ENCODE measurements at places on chromosomes 11 and 22.

DNA sequence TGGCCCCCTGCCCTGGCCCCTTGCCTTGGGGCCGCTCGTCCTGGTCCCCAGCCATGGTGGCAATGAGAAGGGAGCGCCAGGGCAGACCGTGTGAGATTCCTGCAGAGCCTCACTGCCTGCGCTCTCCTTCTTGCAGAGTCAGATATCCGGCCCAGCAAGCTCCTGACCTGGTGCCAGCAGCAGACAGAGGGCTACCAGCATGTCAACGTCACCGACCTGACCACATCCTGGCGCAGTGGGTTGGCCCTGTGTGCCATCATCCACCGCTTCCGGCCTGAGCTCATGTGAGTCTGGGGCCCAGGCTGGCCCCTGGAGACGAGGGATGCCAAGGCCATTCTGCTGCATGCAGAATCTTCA is 114.1 kb downstream of the MICAL2 start:
- DNase-seq: no peak

- no peak for DNase-seq
These were observed 22.5 kb downstream of the SUN2 start for GRCh38 chr22:38733329-38733723.

- DNase-seq: no peak
These were observed 26.6 kb downstream of the HPS5 start for GRCh38 chr11:18295316-18295715.

DNA sequence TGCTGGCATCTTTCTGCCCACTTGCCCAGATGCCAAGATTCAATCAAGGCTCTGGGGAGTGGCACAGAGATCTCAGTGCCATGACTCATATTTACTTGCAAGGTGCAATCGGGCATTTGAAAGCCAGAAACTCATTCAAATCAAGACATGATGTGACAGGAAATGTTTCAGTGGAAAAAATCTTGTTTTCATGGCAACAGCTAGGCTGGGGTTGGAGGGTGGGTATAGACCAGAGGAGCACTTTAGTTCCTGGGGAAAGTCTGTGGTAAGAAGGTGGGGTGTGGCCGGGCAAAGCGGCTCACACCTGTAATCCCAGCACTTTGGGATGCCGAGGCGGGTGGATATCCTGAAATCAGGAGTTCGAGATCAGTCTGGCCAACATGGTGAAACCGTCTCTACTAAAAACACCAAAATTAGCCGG is 1.2 kb downstream of the MAJIN start:
- peak; percentile 2 for DNase-seq

GRCh38 chr22:42560781-42561180 is 7.0 kb downstream of the SERHL2 start:
- DNase-seq: peak; percentile 8

DNA sequence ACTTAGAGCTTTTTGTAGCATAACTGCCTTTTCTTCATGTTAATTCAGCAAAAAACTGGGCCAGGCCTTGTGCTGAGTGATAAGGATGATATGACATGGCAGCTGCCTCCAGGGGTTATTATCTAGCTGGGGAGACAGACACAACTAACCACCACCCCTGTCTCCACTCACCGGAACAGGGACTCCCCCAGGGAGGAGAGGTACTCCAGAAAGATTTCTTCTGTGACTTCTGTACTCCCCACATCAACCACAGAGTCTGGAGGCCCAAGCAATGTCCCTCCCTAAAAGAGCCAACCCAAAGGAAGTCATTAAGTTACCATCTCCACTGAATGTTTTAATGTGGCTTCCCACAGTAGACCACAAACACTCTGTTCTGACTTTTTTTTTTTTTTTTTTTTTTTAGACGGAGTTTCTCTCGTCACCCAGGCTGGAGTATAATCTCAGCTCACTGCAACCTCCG is 14.3 kb upstream of the PMM1 start:
- DNase-seq: no peak

- no peak for DNase-seq
These were observed 31.6 kb downstream of the TTC12 start for GRCh38 chr11:113345978-113346377.

- DNase-seq: no peak
These were observed 6.8 kb downstream of the NHERF4 start for GRCh38 chr11:119192111-119192510.

DNA sequence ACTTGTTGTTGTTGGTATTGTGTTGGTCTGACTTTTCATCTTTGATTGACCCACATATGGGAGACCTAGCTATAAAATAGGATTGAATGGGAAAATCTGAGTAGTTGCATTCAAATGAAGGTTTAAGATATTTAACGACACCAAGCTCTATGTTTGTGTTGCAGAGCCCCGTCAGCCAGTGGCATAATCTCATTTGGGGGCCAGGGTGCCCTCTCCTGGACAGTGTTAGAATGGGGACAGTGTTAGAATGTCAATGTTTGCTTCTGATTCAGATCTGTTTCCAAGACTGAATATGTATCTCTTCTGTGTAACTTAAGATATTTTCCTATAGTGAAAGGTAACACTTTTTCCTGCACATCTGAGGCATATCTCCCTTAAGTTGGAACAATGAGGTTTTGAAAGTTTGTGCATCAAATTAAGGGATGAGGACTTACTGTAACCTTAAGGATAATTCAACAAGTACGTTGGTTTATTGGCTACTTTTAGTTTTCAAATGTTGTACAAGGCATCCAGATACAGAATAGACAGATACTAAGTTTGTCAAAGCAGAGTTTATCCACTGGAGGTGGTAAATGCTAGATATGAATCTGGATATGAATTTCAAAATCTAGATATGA is 5.3 kb upstream of the OR52M1 start:
- no peak for DNase-seq

GRCh38 chr11:59992425-59992824 is 24.6 kb upstream of the OOSP4B start:
- DNase-seq: no peak

DNA sequence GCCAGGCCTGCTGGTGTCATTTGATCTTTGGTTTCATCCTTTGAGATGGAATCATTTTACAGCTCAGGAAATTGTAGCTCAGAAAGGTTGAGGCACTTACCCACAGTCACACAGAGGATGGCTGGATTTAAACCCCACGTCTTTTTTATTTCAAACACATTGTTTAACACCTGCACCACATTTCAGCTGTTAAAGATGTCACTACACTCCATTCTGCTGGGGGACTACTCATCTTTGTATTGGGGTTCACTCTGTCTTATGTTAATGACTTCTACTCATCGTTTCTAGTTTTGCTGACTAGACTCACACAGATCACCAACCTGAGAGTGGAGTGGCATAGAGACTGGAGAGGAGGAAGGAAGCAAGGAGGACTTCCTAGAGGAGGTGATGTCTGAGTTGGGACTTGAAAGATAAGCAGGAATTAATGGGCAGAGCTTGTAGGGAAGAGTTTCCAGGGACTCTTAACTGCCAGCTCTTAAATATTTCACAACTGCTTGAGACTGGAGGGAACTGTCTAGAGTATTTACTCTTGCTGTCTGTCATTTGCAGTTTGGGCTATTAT is 80.0 kb downstream of the TP53I11 start:
- DNase-seq: no peak

GRCh38 chr22:45532235-45532631 is 29.6 kb downstream of the FBLN1 start:
- DNase-seq: no peak

GRCh38 chr22:30424534-30425326 is 838 bp upstream of the MTFP1 start:
- DNase-seq: peak; percentile 31

DNA sequence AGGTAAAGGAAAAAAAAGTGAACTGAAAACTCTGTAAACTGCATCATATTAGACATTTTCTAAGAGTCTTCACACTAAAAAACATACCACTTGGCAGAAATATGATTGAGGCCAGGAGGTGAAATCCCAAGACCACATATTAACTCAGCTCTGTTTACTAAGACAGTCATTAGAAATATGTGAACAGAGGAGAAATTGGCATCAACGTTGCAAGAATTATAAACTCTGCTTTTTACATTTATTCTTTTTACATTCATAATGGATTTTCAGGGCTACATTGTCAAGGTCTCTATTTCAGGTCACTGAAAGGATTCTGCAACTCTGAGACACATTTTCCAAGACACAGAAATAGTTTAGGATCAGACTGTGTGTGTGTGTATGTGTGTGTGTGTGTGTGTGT is 1364.0 kb downstream of the LRRC4C start:
- DNase-seq: no peak

GRCh38 chr11:121553806-121554205 is 101.0 kb upstream of the SORL1-AS1 start:
- no peak for DNase-seq

- no peak for DNase-seq
These were observed 12.8 kb downstream of the ATM start for GRCh38 chr11:108235633-108236032.

DNA sequence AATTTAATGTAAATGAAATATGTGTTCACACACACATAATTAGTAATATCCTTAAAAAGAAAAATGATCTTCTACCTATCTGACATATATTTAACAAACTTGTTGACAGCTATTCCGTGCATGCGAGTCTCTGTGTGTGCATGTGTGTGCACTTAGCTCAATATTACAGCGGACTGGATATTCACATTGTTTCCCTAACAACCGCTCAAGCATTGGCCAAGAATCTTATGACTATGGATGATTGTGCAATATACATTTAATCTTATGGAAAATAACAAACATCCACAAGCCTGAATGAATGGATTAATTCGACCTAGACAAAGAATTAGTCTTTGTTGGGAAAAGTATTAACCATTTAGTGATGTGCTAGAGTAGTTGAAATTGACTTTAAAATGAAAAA is 1078.6 kb downstream of the LRRC4C start:
- DNase-seq: no peak

DNA sequence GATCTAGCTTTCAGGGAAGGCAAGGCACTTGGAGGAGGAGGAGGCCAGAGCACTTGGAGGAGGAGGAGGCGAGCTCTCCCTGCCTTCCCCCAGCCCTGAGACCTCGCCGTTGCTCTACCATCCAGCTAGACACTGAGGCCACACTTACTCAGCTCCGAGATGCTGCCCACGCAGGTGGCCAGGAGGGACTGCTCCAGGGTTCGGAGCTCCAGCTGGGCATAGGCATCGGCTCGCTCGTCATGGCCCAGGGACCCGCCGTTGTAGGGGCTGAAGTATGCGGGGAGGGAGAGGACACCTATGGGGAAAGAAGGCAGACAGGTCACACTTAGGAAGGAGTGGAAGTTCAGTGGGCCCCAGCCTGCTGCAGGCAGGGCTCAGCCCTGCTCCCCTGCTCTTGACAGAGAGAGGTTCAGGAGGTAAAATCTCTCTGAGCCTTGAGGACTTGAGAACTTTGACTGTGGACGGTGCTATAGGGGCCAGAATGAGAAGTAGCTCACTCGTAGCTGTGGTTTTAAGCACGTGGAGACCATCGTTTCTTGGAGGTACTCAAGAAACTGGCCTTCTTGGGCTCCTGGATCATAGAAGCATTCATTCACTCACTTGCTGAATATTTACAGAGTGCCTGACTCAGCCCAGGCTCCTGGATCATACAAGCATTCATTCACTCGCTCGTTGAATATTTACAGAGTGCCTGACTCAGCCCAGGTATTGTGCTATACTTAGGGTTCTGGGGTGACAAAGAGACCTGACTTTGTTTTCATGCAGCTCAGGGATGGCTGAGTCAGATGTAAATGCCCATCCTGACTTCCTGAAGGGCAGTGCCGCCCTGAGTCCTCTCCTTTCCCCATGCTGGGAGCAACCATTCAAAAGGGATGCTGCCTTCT is 99.2 kb downstream of the NAT10 start:
- peak; percentile 92 for DNase-seq

GRCh38 chr11:134345237-134345550 is 13.4 kb downstream of the GLB1L2 start:
- no peak for DNase-seq

GRCh38 chr11:20360650-20361049 is 2.9 kb upstream of the HTATIP2 start:
- DNase-seq: peak; percentile 32

- DNase-seq: no peak
These were observed 15.5 kb downstream of the NECTIN1 start for GRCh38 chr11:119713359-119714040.

GRCh38 chr11:66593303-66593635 is 284 bp downstream of the CCS start:
- no peak for DNase-seq

DNA sequence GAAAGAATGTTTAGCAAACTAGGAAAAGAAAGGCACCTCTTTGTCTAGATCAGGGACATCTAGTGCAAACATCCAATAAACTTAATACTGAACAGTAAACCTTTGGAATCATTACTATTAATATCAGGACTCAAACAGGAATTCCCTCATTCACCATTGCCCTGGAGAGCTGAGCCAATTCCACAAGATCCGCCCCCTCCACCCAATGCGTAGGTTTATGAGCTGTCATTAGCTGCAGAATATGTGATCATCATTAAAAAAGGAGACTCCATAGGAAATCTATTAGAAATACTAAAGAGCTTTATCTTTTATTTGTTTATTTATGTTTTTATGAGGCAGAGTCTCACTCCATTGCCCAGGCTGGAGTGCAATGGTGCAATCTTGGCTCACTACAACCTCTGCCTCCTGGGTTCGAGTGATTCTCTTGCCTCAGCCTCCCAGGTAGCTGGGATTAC is 5.5 kb downstream of the IL17REL start:
- no peak for DNase-seq

GRCh38 chr22:48819961-48820360 is 1007.7 kb downstream of the BRD1 start:
- no peak for DNase-seq

- no peak for DNase-seq
These were observed 28.5 kb downstream of the RSPH14 start for GRCh38 chr22:23113067-23113846.
